ENCODE measurements at places on chromosomes 7 and 10. TPM values are rescaled to one million over a fixed set of nuclear protein-coding genes. Genes with fewer than 3 reads are reported as not detected.

Gene CFAP70
- 6.6 TPM for total RNA-seq

Gene KCNMA1
- 10.7 TPM for total RNA-seq

Gene ZNF804B
- total RNA-seq = not detected

Gene PNLIPRP1
- total RNA-seq = 1.2 TPM

Gene BTBD16
- total RNA-seq = 0.89 TPM

Gene ZNF503
- 30.2 TPM for total RNA-seq

GRCh38 chr7:29622335-29623265 is 59.0 kb downstream of the PRR15 start:
- no peak for DNase-seq

GRCh38 chr7:70694434-70694970 is 437.4 kb upstream of the GALNT17 start:
- DNase-seq = peak; percentile 69

GRCh38 chr7:126378642-126379041 is 874.1 kb downstream of the GRM8 start:
- no peak for DNase-seq

- no peak for DNase-seq
Observed at GRCh38 chr7:158602041-158602440, 14.4 kb upstream of the PTPRN2 start.

GRCh38 chr10:58291538-58292174 is 22.7 kb downstream of the CISD1 start:
- DNase-seq = no peak

GRCh38 chr10:122466951-122467381 is 5.6 kb downstream of the HTRA1 start:
- DNase-seq = no peak

DNA sequence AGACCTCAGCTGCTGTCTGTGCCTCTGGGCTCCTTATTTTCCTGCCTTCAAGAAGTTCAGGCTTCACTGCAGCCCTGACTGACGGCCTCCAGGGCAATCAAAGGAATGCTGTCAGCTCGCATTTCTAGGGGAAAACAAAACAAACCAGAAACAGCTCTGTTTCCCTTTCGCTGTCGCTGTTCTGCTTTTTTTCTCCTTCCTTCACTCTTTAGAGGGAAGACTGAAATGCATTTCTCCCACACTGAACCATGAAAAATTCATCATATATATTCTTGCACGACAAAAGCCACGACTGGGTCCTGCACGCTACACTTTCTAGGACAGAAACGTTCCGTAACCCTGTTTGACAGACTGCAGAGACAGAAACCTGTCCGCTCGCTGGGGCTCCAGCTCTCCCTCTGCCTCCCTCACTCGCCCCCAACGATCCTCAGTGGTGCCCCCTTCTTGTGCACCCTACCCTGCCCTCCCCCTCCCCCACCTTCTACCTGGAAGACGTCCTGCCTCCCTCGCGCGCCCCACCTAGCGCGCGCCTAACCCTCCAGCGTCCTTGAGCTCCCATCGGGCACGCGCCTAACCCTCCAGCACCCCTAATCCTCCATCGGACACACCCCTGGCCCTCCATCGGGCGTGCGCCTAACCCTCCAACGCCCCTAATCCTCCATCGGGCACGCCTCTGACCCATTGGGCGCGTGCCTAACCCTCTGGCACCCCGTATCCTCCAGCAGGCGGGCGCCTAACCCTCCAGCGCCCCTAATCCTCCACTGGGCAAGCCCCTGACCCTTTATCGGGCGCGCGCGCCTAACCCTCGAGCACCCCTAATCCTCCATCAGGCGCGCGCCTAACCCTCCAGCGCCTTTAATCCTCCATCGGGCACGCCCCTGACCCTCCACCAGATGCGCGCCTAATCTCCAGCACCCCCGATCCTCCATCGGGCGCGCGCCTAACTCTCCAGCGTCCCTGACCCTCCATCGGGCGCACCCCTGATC is 37.1 kb downstream of the SVOPL start:
- DNase-seq = no peak

DNA sequence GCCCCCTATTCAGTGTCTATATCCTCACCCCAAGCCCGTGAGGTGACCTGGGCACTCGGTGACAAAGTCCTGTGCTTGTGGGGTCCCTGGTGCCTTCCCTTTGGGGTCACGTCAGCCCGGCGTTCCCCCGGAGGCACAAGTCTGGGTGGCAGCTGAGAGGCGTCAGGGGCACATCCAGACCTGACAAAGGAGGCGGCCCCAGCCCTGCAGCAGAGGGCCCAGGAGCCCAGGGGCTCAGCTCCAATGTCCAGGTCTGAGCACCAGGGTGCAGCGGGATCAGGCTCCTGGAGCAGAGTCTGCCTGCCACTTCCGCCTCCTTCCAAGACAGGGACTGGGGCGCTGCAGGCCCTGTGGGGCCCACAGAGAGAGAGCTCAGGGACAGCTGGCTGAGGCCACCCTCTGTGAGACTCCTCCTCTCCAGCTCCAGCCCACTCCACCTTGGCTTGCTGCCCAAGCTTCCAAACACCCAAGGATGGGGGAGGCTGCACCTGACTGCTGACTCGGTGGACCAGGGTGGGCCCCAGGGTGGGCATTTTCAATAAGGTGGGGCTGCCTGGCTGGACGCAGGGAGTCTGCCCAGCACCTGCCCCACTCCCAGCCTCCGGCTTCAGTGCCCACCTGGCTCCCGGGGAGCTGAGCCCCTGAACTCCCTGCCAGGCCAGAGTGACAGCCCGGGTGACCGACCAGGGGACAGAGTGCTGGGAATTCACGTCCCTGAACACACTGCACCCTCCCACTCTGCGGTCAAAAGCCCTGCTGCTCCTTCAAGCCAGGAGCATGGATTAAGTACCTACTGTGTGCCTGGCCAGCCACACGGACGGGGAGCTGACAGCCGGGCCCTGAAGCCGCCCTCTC is 1.0 kb upstream of the KNDC1 start:
- DNase-seq = peak; percentile 74

- no peak for DNase-seq
Observed at GRCh38 chr10:22379059-22379458, 33.8 kb downstream of the SPAG6 start.

DNA sequence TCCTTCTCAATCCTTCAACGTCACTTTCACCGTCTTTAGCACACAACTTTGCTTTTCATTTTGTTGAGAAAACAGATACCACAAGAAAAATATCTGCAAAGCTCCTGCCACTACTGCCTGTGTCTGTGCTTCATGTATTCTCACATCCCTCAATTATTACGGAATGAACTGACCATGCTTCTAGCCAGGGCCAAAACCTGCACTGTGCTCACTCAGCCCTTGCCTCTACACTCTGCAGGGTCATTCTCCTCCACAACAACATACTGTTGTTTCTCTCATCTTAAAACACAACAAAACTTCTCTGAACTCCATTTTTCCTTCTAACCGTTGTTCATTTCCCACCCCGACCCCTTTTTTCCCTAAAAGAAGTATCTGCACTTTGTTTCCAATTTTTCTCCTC is 29.5 kb downstream of the BMPR1A start:
- DNase-seq = no peak

DNA sequence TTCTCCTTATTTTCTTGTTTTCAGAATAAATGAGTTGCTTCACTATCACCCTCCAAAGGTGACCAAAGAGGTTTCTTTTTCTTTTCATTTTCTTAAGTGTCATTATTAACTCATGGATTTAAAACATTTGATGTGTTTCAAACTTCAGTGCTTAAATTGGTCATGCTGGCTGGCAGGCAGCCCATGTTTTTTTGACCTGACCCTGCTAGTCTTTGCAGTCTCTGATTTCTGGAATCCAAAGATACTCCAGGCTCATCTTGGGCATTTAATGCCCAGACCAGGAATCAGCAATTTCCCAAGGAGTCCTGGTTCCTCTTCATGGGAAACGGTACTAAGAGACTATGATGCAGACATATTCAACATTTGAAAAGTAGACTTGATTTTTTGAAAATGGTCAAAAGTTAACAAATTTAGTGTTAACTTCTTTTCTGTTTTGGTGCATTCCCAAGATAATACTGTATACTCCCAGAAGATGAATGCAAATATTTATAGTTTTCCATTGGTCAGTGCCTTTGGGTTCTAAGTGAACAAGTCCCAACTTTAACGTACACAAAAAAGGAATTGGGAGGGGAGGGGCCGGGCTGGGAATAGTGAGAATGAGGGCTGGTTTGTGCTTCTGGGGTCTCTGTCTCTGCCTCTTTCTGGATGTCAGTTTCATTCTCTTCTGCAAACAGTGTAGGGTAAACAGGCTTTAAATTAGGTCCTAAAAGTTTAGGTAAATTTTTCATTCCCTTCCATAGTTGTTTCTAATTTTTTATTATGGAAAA is 19.8 kb downstream of the NUB1 start:
- DNase-seq = no peak

DNA sequence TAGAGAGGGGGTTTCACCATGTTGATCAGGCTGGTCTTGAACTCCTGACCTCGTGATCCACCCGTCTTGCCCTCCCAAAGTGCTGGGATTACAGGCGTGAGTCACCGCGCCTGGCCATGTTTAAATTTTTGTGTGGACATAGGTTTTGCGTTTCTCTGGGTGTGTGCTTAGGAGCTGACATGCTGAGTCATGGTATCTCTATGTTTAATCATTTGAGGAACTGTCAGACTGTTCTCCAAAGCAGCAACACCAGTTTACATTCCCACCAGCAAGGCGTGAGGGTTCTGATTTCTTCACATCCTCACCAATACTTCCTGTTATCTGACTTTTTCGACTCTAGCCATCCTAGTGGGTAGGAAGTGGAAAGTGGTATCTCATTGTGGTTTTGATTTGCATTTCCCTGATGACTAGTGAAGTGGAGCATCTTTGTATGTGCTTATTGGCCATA is 153.7 kb downstream of the DNAJB6 start:
- DNase-seq = no peak

GRCh38 chr10:64071218-64071617 is 550.0 kb downstream of the REEP3 start:
- no peak for DNase-seq

GRCh38 chr10:33244354-33244967 is 90.0 kb downstream of the NRP1 start:
- no peak for DNase-seq

DNA sequence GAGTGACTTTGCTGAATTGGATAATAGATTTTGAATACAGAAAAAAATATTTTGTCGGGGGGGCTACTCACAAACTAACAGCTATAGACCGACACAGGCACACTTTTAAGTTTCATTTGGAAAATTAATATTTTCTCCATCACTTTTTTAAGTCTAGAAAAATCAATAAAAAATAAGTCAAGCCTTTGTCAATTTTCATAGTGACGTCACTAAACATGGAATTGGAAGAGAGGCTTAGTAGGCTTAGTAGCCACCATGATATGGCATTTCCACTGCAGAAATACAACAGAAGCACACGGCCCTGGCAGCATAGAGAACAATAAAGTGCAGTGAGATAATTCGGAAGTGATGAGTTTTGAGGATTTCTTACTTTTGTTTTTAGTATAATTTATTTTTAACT is 357.2 kb downstream of the RPS24 start:
- no peak for DNase-seq

- no peak for DNase-seq
Observed at GRCh38 chr7:144391823-144392255, 11.7 kb downstream of the NOBOX start.

DNA sequence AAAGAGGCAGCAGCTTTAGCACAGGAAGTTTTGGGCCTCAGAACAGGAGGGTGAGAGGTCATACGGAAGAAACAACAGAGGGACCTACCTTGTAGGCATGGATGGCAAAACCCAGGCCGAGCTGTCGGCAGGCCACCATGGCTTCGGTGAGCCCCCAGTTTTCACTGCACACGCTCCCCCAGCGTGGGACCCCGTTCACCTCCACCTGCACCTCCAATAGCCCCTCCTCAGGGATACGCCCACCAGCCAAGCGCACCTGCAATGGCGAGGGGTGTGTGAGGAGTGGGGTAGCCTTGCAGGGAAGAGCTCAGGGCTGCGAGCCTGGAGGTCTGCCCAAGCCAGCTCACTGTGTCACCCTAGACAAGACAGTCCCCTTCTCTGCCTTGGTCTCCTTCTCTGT is 11.3 kb downstream of the LOXL4 start:
- DNase-seq = no peak

- no peak for DNase-seq
Observed at GRCh38 chr10:130729876-130730275, 581.6 kb downstream of the TCERG1L start.

GRCh38 chr10:70733051-70733450 is 52.1 kb downstream of the TBATA start:
- DNase-seq = no peak

- peak; percentile 35 for DNase-seq
Observed at GRCh38 chr10:110456523-110457091, 41.1 kb upstream of the DUSP5 start.

GRCh38 chr10:70328018-70328417 is 44.2 kb upstream of the NPFFR1 start:
- no peak for DNase-seq

GRCh38 chr7:63065684-63066083 is 933.0 kb upstream of the ZNF722 start:
- DNase-seq = no peak

- peak; percentile 82 for DNase-seq
Observed at GRCh38 chr10:69092959-69093850, 5.3 kb downstream of the SRGN start.

- DNase-seq = no peak
Observed at GRCh38 chr10:33805831-33806230, 471.4 kb upstream of the NRP1 start.

DNA sequence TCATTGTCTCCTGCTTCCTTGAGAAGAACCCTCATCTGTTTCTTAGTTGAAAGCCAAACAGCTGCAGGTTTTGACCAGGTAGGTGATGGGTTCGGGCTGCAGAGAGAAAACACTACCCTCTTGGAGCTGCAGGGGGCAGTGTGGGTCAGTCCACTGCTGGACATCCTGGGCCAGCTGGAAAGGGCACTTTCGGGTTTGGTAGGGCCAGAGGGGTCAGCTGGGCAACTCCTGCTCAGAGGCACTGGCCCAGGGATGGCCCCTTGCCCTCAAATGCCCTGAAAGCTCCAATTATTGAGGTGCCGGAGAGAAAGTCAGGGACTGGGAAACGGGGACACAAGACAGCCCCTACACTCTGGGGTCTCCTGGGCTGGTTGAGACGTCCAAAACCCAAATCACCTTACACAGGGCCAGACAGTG is 90.7 kb downstream of the MKI67 start:
- DNase-seq = no peak

DNA sequence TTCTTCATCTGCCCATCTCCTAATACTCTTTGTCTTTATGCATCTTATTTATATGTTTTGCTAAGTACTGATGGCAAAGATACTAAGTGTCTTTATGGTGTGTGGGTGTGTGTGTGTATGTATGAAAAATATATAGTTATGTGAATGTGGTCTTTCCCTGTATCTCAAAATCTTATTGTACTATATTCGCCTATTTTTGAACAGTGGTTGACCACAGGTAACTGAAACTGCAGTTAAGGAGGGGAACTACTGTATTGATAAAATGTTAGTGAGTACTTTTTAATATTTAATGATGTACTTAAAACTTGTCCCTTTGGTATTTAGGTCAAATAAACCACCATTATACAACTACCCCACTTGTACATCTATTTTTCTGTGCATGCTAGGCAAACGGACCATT is 85.9 kb downstream of the ADD3 start:
- no peak for DNase-seq
